ENCODE measurements at places on chromosomes 3 and 15.

- no peak for DNase-seq
Measured at GRCh38 chr3:122912772-122913538, 114.6 kb downstream of the SEMA5B start.

- DNase-seq = no peak
Measured at GRCh38 chr3:4416961-4417360, 50.1 kb downstream of the SUMF1 start.

DNA sequence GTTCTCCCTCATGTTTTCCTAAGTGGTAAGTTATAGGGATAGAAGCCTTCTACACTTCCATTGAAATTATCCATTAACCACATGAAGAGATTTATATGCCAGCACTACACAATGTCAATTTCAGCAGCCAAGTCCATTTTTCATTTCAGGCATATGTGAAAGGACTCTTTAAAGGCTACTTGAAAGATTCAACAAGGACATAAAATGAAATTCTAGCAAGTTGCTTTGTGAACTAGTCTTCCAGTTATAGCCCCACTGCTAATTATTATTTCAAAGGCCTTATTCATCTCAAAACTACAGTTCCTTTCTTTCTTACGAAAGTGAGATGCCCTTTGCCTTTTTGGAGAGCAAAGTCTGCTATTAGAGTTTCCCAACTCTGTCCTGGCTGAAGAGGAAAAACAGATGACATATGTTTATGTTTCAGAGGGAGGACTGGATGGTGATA is 66.0 kb upstream of the SLC2A2 start:
- DNase-seq = no peak

DNA sequence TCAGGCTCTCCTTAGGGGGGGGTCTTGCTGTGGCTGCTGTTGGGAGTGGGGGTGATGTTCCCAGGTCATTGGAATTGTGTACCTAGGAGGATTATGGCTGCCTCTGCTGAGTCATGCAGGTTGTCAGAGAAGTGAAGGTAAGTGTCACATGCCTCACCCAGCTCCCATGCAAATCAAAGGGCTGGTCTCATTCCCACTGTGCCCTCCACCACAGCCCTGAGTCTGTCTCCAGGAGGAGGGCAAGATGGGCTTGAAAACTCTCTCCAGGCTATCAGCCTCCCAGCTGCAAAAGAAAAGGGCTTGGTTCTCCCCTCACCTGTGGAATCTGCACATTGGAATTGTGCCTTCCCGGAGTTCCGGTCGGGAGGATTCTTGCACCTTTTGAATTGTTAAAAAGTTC is 580.5 kb downstream of the NSUN3 start:
- DNase-seq = no peak

DNA sequence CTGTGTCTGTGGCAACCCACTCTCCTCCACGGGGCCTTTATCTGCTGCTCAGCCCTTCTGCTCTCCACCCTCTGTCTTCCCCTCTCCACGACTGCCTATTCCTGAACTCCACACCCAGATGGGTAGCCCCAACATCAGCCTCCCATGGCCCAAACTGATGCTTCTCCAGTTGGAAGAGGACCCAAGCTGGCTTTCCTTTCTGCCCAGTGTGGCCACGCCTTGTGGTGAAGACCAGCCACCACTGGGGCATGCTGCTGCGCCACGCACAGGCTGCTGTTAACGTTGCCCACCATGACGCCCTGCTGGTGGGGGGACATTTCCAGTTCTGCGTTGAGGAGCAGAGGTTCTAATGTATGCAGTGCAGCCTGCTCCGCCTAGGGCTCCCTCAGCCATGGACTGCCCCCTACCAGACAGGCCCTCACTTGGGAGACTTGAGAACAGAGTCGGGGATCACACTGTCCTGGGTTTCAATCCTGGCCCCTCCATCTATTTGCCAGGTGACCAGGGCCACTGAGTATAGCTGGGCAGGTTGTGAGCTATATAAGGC is 26.9 kb downstream of the CFAP100 start:
- DNase-seq = no peak

GRCh38 chr3:51739110-51739509 is 32.2 kb downstream of the GRM2 start:
- DNase-seq = no peak

DNA sequence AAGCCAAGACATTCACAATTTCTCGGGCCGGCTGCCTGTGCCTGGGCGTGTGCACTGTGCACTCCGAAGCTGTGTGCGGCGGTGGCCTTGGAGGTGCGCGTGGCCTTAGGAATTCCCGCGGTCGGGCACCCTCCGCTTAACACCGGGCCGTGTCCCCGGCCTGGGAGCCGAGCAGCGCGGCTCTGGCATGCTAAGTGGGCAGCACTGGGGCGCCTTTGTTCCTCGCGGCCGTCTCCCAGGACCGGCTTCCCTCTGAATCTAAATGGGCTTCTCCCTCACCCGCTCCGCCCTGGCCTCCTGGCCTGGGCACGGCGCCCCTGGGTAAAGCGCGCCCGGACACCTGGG is 498 bp upstream of the ARNT2 start:
- no peak for DNase-seq

GRCh38 chr3:48990636-48991469 is 812 bp downstream of the P4HTM start:
- DNase-seq = no peak

GRCh38 chr15:80431635-80432344 is 27.6 kb downstream of the ARNT2 start:
- no peak for DNase-seq

DNA sequence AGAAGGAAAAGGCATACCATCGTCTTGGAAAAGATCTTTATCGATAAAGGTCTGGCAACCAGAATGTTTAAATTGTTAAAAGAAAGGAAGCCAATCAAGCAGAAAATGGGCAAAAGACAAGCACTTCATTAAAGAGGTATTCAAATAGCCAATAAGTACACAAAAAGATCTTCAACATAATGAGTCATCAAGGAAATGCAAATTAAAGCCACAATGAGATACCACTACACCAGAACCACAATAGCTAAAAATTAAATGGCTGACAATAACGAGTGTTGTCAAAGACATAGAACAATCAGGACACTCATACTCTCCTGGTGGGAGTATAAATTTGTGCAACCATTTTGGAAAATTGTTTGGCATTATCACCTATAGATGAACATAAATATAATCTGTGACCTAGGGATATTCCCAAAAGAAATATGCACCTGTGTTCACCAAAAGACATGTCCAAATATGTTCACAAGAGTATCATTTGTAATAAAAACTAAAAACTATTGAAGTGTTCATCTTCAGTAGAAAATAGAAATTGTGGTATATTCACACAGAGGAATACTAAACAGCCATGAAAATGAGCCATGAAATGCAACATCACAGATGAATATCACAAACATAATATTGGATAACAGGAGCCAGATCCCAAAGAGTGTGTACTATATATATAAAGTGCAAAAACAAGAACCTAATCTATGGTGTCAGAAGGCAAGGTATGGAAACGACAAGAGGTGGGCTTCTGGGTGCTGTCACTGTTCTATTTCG is 14.4 kb upstream of the BTBD1 start:
- DNase-seq = no peak

DNA sequence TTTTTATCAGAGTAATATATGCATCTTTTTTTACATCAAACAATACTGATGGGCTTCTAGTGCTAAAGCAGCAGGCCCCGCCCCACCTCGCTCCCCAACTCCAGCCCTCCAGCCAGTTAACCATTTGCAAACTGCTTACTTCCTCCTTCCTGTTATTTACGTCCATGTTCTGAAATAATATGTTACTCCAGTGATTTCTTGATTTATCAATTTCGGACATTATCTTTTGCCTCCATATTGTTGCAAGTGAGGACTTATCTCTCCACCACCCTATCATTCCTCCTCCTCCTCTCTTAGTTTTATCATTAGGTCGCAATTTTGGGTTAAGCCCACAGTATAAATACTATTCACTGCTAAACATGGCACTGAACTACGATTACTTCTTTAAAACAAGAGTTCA is 39.5 kb downstream of the ZNF710 start:
- no peak for DNase-seq

DNA sequence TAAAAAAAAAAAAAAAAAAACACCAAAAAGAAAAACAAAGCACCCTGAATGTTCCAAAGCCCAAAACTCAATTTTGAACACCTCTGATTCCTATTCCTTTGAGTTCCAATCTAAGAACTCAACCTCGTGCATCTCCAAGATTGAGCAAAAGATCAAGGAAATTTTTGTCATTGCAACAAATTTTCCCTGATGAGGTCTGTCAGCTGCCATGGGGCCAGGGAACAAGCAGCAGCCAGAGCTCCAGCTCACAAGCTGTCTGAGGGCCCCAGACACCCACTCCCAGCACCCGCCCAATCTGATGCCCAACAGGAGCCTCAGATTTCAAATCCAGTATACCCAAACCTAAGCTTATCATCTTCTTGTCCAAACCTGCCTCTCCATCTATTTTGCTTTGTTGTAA is 87.6 kb upstream of the ACP3 start:
- no peak for DNase-seq

DNA sequence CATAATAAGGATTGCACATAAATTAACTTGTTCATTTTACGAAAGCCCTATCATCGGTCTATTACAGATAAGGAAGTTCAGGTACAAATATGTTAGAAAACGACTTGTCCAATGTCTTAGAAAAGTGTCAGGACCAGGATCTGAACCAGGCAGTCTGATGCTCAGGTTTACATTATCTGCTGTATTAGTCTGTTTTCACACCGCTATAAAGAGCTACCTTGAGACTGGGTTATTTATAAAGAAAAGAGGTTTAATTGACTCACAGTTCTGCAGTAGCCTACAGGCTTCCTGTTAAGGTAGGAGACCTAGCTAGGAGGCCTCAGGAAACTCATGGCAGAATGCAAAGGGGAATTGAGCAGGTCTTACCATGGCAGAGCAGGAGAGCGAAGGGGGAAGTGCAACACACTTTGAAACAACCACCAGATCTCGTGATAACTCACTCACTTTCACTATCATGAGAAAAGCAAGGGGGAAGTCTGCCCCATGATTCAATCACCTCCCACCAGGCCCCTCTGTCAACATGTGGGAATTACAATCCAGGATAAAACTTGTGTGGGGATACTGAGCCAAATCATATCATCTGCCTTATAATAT is 45.8 kb upstream of the GOLIM4 start:
- no peak for DNase-seq
